ENCODE measurements at places on chromosomes 12 and 14. TPM values are rescaled to one million over a fixed set of nuclear protein-coding genes. Genes with fewer than 3 reads are reported as not detected.

Gene ULK1
- total RNA-seq, result 8.2 TPM

Gene CLEC1B
- total RNA-seq, result not detected

Gene ATL1
- 5.5 TPM for total RNA-seq

Gene CMTM5
- not detected for total RNA-seq

Gene CLECL1
- not detected for total RNA-seq

Gene ARMH4
- 1.4 TPM for total RNA-seq

All from subcutaneous preadipocyte (primary cell).